ENCODE measurements at places on chromosomes 5 and 9.
A peak's percentile ranks its signal among the peaks of the same experiment; 100 is the strongest.

DNA sequence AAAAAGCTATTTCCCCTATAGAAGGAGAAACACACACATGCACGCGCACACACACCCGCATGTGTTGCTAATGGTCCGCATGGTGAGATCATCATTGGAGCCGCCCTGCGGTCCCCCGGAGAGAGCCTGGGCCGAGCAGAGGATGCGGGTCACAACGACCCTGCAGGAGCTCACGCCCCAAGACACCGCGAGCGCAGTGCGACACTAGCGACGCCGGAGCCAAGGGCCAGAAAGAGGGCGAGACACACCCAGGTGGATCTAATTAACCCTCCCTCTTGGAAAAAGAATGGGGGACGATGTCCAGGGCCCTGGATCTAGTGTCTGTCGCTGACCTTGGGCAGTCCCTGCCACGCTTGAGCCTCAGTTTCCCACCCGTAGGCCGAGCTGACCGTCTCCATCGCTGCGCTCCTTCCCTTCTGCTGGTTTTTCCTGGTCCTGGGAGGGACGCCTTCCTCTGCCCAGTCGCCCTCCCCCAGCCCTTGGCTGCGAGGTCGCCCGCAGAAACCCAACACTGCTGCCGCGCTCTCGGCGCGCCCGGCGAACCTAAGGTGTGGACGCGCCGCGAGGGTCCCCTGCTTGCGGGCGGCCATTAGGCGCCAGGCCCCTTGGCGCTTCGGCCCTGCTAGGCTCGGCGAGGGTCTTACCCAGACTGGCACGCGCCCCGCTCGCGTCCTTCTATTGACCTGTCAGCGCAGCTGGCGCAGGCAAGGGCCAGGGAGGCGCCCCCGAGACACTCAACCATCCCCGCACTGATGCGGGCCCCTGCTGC is 47.5 kb upstream of the RNF20 start:
- no peaks in the 10 kb centered on the region for H3K4me1 ChIP-seq
- no peak overlapping the region for H3K4me3 ChIP-seq
- no peak overlapping the region for H3K27ac ChIP-seq

- H3K4me1 ChIP-seq = no peaks in the 10 kb centered on the region
- DNase-seq = no peak
- no peaks in the 10 kb centered on the region for H3K36me3 ChIP-seq
- H3K27me3 ChIP-seq = no peaks in the 10 kb centered on the region
Observed at GRCh38 chr5:161373345-161373707, 173.2 kb downstream of the GABRB2 start.

DNA sequence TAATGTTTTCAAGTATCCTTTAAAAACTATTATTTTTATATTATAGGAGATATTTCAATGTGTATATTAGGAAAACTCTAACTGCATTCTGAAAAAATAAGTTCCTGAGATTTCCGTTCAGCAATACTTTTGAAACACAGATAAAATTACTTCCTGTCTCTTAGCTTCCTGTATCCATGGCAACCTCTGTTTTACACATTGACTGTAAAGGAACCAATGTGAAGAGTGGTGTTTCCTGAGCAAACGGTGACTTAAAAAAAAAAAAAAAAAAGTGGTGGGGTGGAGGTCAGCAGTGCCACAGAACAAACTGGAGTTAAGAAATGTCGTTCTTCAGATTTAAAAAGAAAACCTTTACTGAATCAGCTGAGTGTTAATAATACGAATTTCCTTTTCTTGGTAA is at the start of gene LRRC70:
Gene LRRC70 (plus strand): TSS at position 280 of the 400 bp plus-strand sequence. CDS start 620 bp downstream, outside the sequence.
- no peaks in the 10 kb centered on the region for H3K4me1 ChIP-seq
- peak within 1 kb of the TSS; percentile 35 for H3K27ac ChIP-seq
- no peaks in the 10 kb centered on the region for H3K27me3 ChIP-seq
- no peaks in the 10 kb centered on the region for H3K36me3 ChIP-seq

DNA sequence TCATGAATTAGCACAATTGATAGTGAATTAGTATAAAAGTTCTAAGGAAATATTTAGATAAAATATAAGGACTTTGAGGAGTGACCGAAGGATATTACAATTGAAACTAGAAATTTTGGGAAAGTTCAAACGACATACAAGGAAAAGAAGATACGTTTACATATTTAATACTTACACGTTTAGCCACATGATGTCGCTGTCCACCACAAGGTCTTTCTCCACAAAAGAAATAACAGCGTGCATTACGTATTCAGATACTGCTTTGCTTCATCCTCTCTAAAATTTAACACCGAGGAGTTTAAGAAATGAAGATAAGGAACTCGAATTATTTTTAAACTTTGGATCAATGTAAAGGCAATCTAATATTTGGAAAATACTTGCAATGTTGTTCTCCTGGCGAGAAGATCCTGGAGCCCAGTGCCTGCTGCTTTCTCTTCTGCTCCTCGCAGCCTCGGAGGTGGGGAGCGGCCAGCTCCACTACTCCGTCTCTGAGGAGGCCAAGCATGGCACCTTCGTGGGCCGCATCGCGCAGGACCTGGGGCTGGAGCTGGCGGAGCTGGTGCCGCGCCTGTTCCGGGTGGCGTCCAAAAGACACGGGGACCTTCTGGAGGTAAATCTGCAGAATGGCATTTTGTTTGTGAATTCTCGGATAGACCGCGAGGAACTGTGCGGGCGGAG is at the start of gene PCDHA3:
Gene PCDHA3 (plus strand): TSS at position 242 of the 678 bp plus-strand sequence.
- H3K4me3 ChIP-seq = no peak within 1 kb of the TSS
- H3K36me3 ChIP-seq = no peaks in the 10 kb centered on the region
- H3K27me3 ChIP-seq = peaks cover 27% of the 10 kb centered on the region
- DNase-seq = no peak
- H3K27ac ChIP-seq = no peak within 1 kb of the TSS

GRCh38 chr9:14148501-14149103 is 165.3 kb downstream of the NFIB start:
- H3K27me3 ChIP-seq = no peaks in the 10 kb centered on the region
- DNase-seq = no peak
- no peak overlapping the region for H3K27ac ChIP-seq
- no peak overlapping the region for H3K4me3 ChIP-seq
- H3K4me1 ChIP-seq = no peaks in the 10 kb centered on the region

- no peak for DNase-seq
- H3K36me3 ChIP-seq = no peaks in the 10 kb centered on the region
- no peaks in the 10 kb centered on the region for H3K27me3 ChIP-seq
- H3K4me3 ChIP-seq = no peak overlapping the region
Observed at GRCh38 chr9:119289740-119290433, 79.3 kb downstream of the BRINP1 start.

DNA sequence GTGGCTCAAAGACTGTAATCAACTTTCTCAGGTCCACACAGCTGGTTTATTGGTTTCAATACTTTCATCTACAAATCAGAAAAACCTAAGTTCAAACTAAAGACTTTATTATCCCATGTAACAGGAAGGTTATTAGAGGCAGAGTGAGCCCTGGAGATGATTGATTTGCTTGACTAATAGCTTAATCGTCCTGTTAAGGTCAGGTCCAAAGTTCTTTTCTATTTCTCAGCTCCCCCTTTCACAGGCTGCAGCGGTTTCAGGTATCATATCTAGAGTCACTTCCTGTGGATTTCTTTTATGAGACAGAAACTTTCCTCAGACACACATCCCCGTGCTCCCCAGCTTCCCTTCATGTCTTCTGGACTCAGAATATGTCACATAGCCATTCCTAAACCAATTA is 166.4 kb downstream of the PRELID2 start:
- no peak for DNase-seq
- H3K4me1 ChIP-seq = no peaks in the 10 kb centered on the region
- H3K36me3 ChIP-seq = no peaks in the 10 kb centered on the region
- H3K27me3 ChIP-seq = no peaks in the 10 kb centered on the region

DNA sequence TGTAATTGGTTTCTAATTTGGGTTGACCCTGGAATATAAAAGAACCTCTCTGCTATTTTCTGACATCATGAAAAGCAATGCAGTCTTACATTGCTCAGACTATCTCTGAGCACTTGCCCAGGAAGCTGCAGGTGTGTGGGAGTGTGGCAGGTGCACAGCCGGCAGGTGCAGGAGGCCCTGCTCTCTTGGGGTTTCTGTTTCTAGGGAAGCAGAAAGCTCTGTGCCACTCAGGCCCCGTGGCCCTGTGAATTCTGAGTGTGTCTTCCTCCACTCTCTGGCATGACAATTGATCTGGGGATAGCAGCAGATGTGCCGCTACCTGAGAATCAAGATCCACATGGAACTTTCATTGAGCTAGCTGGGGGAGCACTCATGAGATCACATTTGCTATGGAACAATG is 45.7 kb upstream of the IRX2 start:
- no peak overlapping the region for H3K27ac ChIP-seq
- DNase-seq = no peak
- H3K4me3 ChIP-seq = no peak overlapping the region
- no peaks in the 10 kb centered on the region for H3K4me1 ChIP-seq
- H3K36me3 ChIP-seq = no peaks in the 10 kb centered on the region

DNA sequence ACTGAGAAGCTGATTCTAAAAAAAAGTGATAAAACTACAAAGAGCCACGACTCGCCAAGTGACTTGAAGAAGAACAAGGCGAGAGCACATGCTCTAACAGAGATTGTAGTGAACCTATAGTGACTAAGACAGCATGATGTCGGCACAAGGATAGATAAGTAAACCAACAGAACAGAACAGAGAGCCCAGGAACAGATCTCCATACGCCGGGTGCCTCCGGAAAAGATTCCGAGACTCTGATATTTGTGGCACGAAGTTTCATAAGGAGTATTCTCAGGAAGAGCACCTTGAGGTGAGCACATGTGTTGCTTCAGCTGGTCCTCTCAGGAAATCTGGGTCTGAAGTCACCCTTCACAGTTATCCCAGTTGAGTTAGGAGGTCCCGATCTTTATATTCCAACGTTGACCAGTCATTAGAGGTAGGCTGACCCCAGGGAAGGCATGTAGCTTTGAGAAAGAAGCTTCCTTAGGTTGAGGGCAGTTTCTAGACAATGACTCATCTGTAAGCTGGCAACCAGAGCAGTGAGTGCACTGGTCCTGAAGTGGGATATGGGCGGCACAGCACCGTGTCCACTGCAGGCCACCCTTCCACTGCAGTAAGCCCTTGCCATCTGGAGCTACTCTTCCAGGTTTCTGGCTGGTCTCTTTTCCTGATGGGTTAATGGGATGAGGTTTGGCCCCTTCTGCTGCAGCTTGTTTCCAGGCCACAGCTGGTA is 13.6 kb upstream of the CLK4 start:
- no peak overlapping the region for H3K4me3 ChIP-seq
- no peaks in the 10 kb centered on the region for H3K36me3 ChIP-seq
- H3K4me1 ChIP-seq = no peaks in the 10 kb centered on the region
- peaks cover 7% of the 10 kb centered on the region for H3K27me3 ChIP-seq
- H3K27ac ChIP-seq = no peak overlapping the region

DNA sequence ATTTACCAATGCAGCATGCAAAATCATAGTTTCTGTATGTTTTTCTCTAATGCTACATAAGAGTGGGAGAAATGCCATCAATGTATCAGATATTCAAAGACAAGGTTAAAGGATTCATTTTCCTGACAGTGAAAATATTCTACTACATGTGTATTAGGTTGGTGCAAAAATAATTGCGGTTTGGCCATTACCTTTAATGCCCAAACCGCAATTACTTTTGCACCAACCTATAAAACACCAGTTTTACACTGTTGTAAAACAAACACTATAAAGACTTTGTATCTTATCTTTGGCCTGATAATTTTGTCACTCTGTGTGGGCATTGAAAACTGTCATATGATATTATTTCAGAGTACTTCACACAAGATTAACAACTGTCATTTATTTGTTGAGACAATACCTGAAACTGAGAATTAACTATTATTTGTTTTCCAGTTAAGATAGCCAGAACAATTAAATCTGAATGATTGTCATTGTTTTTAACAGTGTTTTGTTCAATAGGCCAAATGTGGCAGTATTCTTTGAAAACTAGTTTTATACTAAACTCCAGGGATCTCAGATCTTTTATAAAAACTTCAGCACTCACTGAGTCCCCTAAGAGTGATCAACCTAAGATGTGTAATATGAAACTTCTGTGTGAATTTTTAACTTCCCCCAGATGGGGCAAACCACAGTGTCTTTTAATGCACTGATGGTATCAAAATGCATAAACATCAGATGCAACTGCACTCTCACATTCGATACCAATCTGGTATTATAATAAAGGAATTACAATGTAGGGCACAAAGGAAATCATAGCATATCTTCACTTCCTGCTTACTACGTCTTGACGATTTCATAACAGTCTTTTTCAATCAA is 53.8 kb upstream of the FBN2 start:
- no peak overlapping the region for H3K27ac ChIP-seq
- H3K4me1 ChIP-seq = no peaks in the 10 kb centered on the region
- H3K4me3 ChIP-seq = no peak overlapping the region
- no peaks in the 10 kb centered on the region for H3K36me3 ChIP-seq
- no peak for DNase-seq
- H3K27me3 ChIP-seq = no peaks in the 10 kb centered on the region

GRCh38 chr9:124357721-124358361 is 57.4 kb downstream of the PSMB7 start:
- no peaks in the 10 kb centered on the region for H3K27me3 ChIP-seq
- peaks cover 20% of the 10 kb centered on the region for H3K4me1 ChIP-seq
- H3K4me3 ChIP-seq = no peak overlapping the region
- H3K36me3 ChIP-seq = peaks cover 2% of the 10 kb centered on the region

DNA sequence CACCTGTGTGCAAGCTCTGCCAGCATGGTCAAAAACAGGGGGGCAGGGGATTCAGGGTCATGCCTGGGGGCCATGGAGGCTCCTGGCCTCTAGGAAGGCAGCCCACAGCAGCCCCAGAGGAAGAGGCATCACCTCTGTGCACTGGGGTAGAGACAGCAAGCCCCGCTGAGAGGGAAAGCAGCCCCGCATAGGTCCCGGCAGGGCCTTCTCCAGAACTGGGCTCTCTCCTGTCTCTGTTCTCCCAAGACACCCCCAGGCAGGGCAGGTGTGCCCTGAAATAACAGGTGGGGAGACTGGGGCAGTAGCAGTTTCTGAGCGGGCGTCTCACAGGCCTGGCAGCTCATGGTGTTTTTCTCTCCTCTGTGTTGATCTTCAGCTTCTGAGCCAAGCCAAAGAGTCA is 279.1 kb downstream of the HSPA4 start:
- H3K27ac ChIP-seq = no peak overlapping the region
- peaks cover 8% of the 10 kb centered on the region for H3K27me3 ChIP-seq
- DNase-seq = no peak
- H3K4me3 ChIP-seq = no peak overlapping the region
- no peaks in the 10 kb centered on the region for H3K36me3 ChIP-seq

All from T-cell (primary cell).